NK-92 treated with Interleukin-12 subunit alpha and Interleukin-12 subunit beta, amount 100 ng/mL, for 24 hours (cell line): ENCODE measurements at places on chromosomes 13 and 19.

GRCh38 chr19:39839678-39840327, 5.8 kb upstream of the DYRK1B start:
- no peak for DNase-seq

DNA sequence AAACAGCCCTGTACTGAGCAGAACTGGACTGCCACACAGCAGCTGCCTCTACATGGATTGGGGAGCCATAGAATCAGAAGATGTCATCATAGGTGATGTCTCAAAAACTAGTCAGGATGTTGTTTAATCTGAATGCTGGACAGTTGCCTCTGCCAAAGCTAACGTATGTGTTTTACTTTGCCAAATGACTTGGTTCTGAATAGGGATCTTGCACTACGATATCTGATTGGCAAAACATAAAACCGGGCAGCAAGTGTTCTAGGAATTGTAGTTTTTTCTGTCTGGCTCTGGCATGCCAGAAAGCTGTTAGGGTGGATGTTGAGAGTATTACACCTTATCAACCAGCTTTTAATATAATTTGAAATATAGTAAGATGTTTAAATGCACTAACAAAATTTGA, 645.9 kb downstream of the GPC5 start:
- DNase-seq, result no peak

DNA sequence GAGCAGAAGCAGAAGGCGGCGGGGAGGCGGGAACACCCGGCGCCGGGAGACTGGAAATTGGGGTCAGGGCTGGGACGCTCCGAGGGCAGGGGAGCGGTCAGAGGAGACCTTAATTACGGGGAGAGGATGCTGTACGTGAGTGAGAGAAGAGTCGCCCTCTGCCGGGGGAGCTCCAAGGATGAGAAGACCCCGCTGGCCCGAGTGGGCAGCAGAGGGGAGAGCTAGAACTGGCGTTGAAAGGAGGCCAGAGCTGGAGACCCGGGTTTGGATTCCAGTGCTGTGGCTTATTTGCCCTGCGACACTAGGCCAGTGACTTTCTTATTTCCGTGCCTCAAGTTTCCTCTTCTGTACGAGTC, 536 bp downstream of the FAM32A start:
- DNase-seq, result peak; percentile 32

DNA sequence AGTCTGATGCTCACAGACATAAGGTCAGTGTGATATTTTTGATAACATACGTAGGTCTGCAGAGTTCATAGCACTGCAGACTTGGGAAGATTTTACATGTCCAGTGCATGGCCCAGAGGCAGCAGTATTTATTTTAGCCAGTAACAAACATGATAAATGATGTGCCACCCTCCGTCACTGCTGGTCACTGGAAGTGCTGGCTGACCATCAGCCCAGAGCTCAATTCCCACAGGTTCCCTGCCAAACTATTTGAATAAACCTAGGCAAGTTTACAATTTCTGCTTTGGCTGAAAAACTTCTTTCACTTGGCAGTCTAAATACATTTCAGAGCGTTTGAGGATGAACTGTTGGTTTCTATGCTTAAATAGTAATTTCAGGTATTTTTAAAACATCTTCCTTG, 135.5 kb upstream of the EDNRB start:
- DNase-seq, result no peak

DNA sequence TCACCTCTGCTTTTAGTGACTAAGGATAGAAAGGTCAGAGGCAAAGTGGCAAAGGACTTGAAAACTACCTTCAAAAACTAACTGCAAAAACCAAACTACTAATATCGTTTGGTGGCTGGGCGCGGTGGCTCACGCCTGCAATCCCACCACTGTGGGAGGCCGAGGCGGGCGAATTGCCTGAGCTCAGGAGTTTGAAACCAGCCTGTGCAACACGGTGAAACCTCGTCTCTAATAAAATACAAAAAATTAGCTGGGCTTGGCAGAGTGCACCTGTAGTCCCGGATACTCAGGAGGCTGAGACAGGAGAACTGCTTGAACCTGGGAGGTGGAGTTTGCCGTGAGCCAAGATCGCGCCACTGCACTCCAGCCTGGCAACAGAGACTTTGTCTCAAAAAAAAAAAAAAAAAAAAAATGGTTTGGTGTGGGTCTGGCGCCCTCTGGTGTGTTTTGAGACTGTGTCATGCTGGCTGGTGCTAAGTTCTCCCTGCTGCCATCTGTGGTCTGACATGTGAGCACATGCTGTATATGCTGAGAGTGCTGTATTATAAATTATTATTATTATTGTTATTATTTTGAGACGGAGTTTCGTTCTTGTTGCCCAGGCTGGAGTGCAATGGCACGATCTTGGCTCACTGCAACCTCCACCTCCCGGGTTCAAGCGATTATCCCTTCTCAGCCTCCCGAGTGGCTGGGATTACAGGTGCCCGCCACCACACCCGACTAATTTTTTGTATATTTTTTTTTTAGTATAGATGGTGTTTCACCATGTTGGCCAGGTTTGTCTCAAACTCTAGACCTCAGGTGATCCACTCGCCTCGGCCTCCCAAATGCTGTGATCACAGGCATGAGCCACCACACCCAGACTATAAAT, 36.0 kb upstream of the RNF17 start:
- DNase-seq, result peak; percentile 40
